ENCODE measurements at places on chromosomes 1 and 21. TPM values are rescaled to one million over a fixed set of nuclear protein-coding genes. Genes with fewer than 3 reads are reported as not detected.

- no peak overlapping the region for H3K4me3 ChIP-seq
- no peak for DNase-seq
- no peaks in the 10 kb centered on the region for H3K4me1 ChIP-seq
- H3K27ac ChIP-seq, result no peak overlapping the region
- H3K27me3 ChIP-seq, result no peaks in the 10 kb centered on the region
- no peaks in the 10 kb centered on the region for H3K36me3 ChIP-seq
Observed at GRCh38 chr1:116766616-116767469, 12.6 kb downstream of the CD2 start.

DMBX1 gene
- 0.06 TPM for total RNA-seq

KRTAP13-1 gene
- not detected for total RNA-seq

DNA sequence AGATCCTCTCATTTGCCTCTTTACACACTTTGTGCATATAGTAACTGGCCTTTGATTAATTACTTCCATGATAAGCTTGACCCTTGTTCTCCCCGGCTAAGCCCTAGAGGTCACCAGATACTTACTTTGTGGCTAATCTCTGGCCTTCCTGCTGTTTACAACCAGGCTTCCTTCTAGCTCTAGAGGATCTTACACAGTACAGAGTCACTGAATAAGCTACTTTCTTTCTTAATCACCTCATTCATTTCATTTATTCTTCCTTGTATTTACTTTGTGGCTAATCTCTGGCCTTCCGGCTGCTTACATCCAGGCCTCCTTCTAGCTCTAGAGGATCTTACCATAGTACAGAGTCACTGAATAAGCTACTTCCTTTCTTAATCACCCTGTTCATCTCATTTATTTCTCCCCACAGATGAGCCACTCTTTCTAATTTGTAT lies 144.3 kb upstream of the C1orf21 start:
- no peaks in the 10 kb centered on the region for H3K36me3 ChIP-seq
- peaks cover 18% of the 10 kb centered on the region for H3K27me3 ChIP-seq
- no peak overlapping the region for H3K4me3 ChIP-seq
- H3K27ac ChIP-seq, result no peak overlapping the region
- H3K4me1 ChIP-seq, result peaks cover 20% of the 10 kb centered on the region

- H3K27me3 ChIP-seq, result no peaks in the 10 kb centered on the region
- no peaks in the 10 kb centered on the region for H3K36me3 ChIP-seq
- H3K4me1 ChIP-seq, result no peaks in the 10 kb centered on the region
- DNase-seq, result no peak
- no peak overlapping the region for H3K27ac ChIP-seq
Observed at GRCh38 chr1:101431956-101432510, 195.2 kb downstream of the S1PR1 start.

SPTA1 gene
- not detected for total RNA-seq

DNA sequence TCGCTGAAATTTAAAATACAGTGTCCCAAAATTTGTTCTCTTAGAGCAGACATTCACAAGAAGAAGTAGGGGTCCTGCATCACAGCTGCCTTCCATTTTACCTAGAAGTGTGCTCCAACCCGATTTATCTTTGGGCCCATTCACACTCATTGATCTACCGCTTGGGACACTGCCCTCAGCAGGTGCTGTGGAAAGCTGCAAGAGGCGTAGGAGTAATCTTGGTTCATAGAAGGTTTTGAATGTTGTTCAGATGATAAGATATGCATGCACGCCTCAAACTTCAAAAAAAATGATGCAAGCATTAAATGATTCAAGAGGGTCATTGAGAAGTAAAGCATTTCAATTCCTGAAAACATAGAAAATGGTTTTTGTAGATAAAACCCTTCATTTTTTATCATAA lies 18.6 kb upstream of the C1orf105 start:
- H3K27me3 ChIP-seq, result no peaks in the 10 kb centered on the region
- H3K4me3 ChIP-seq, result no peak overlapping the region
- H3K27ac ChIP-seq, result no peak overlapping the region
- DNase-seq, result peak; percentile 56
- H3K36me3 ChIP-seq, result no peaks in the 10 kb centered on the region

DNA sequence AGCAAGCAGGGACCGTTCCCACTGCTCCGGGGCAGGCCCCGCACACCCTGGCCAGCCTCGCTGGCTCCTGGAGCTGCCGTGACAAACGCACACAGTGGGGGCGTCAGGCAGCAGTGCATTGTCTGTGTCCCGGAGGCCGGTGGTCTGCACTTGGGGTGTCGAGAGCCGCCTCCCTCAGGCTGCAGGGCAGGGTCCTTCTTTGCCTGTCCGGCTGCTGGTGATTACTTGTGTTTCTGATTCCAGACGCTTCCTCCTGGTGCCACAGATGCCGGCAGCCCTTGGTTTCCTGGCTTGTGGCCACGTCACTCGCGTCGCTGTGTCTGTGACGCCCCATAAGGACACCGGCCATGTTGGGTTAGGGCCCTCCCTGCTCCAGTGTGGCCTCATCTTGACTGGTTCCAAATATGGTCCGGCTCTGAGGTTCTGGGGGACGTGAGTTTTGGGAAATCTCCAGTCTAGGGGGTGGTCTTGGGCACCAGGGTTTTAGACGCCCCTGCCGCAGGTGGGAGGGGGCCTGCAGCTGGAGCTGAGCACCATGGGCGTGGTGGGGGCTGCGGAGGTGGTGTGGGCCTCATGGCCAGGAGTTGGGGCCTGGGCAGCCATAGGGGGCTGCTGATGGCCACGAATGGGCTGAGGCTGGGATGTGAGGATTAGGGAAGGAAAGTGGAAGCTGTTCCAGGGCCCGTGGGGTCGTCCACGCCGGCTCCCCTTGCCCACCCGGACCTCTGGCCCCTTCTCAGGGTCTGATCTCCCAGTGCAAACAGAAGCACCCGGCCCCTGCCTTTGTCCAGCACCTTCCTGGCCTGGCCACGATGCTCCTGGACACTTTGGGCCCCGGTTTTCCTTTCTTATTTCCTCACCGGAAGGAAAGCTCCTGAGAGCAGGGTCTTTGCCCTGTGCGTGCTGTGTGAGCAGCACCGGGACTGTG lies 41.0 kb downstream of the SLX9 start:
- no peaks in the 10 kb centered on the region for H3K27me3 ChIP-seq
- H3K4me1 ChIP-seq, result peaks cover 10% of the 10 kb centered on the region
- H3K36me3 ChIP-seq, result no peaks in the 10 kb centered on the region
- H3K4me3 ChIP-seq, result no peak overlapping the region
- DNase-seq, result no peak
- peak overlapping the region; percentile 29 for H3K27ac ChIP-seq

All from neural progenitor cell (in vitro differentiated cells).